ENCODE measurements at places on chromosomes 11 and 22.

GRCh38 chr11:102914238-102915043 lies 39.7 kb upstream of the MMP12 start:
- DNase-seq = peak; percentile 62

DNA sequence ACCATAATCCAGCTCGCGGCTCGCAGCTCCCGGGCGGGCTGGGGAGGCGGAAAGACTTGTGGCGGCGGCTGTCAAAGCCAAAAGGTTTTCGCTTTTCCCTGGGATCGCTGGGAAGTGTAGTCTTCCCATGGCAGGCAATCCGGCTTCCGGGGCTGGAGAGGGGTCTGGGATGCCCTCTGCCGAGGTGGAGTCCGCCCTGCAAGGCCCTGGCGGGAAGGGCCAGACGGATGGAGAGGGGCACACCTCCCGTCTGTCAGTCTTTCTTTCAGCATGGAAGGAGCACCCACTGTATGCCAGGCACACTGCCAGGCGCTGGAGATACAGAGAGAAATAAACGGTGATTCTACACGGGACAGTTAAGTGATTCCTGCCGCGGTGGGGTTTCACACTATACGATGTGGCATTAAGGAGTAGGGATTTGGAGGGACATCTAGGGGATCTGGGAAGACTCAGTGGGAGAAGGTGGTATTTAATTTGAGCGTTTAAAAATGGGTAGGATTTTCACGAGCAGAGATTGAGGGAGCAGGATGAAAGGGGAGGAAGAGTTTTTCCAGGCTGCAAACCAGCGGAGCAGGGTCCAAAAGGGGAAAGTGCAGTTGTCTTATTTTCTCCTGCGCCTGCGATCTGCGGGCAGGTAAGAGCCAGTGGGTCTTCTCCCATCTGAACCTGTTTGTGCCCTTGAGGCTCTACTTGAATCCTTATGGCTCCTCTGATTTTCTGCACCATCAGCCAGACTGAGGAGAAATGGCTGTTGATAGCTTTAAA lies at the start of gene BACE1:
Gene BACE1 (minus strand): TSS at position 60 of the 765 bp plus-strand sequence. CDS start 461 bp downstream, outside the sequence.
- peak; percentile 90 for DNase-seq

DNA sequence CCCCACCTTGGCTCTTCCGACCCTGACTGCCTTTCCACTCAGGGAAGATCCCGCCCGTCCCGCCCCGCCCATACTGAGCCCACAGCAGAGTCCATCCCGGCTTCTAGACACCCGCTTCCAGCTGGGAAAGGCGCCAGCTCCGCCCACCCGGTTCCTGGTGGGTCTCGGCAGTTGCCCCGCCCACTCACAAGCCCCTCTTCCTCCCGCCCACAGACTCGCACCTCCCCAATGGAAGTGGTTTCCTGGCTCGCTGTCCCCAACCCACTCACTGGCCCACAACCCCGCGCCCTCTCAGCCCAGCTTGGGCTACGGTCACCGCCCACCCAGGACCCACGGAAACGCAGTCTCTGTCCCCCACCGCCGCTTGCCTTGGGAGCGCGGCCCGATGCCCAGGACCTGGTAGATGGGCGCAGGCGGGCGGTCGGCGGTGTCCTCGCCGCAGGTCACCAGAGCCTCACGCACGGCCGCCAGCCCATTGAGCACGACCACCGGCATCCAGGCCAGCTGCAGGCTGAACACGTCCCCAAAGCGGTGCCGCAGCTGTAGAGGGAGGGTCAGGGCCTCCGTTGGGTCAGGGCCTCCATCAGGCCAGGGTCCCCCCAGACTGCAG lies 22.2 kb upstream of the CYP2D6 start:
- DNase-seq = no peak

- DNase-seq = peak; percentile 30
These were observed 21.2 kb upstream of the TRIM44 start for GRCh38 chr11:35641171-35641897.

- DNase-seq = no peak
These were observed 2.6 kb downstream of the C11orf21 start for GRCh38 chr11:2298795-2299761.

DNA sequence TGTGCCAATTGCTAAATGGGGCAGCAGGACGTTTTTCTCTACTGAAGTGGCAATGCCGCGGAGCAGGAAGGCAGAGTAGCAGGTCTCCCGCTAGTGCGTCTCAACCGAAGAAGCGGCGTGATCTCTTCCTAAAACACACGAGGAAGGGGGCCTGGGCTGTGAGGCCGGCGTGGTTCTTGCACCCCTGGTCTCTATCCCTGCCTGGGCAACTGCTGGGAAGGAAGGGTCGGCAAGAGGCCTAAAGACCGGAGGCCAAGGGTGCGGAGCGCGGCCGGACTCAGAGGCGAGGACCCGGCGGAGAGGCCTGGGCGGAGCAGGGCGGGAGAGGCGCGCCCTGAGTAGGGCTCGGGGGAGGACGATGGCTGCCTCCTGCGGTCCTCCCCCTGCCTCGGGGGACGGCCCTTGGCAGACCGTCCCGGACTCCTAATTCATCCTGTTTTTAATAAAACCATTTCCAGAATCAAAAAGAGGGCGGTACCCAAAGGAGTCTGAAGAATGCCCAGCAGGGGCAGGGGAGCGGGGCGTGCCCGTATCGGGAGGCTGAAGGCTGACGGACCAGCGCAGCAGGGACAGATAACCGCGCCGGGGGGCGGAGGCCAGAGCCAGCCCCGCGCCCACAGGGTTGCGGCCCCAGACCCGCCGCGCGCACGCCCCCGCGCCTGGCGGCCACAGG lies 572 bp upstream of the APLP2 start:
- DNase-seq = peak; percentile 93

- DNase-seq = no peak
These were observed 109.2 kb downstream of the MICAL3 start for GRCh38 chr22:17915188-17915587.

GRCh38 chr11:117562136-117562535 lies 234.5 kb downstream of the CEP164 start:
- no peak for DNase-seq

DNA sequence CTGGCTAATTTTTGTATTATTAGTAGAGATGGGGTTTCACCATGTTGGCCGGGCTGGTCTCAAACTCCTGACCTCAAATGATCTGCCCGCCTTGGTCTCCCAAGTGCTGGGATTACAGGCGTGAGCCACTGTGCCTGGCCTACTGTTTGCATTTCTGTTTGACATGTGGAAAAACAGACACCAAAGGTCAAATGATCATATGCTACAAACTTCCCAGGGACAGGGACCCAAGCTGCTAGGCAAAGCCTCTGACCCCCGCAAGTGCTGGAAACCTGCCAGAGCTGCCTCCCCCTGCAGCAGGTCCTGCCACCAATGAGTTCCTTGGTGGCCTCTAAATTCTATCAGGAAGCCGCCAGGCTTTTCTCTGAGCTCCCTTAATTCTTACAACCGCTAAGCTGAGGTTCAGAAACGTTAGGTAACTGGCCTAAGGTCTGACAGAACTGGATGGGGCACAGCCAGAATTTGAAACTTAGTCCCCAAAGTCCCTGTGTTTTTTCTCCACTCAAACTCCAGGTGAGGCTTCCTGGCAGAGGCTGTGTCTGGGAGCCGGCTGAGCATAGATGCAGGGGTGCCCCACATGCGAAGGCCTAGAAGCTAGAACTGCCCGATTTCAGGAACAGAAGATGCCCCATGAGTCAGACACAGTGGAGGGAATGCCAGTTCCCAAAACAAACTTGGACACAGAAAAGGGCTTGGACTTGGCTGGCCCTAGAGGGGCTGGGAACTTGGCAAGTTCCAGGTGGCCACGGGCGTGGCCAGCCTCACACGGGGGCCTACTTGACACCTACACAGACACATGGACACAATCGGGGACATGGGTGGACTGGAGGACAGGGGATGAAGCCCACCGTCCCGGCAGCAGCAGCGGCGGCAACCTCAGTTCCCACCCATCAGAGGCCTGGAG lies 7.4 kb downstream of the CSNK1E start:
- no peak for DNase-seq

- no peak for DNase-seq
These were observed 15.3 kb upstream of the GAB2 start for GRCh38 chr11:78432956-78433355.

DNA sequence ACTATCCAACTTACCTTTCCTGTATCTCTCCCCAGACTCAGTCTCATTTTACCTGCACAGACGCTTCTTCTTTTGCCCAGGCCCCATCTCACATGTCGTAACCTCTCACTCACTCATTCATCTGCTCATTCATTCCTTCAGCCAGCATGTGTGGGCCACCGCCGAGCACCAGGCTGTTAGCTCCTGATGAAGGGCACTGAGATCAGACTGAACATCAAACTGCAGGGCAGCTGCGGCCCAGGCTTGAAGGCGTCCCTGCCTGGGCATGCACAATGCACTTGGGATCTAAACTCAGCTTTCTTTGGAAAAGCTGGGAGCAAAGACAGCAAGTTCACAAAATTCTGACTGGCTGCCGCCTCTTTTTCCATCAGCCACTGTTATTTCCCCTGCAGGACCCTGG lies 1456.3 kb downstream of the BRD1 start:
- DNase-seq = no peak

DNA sequence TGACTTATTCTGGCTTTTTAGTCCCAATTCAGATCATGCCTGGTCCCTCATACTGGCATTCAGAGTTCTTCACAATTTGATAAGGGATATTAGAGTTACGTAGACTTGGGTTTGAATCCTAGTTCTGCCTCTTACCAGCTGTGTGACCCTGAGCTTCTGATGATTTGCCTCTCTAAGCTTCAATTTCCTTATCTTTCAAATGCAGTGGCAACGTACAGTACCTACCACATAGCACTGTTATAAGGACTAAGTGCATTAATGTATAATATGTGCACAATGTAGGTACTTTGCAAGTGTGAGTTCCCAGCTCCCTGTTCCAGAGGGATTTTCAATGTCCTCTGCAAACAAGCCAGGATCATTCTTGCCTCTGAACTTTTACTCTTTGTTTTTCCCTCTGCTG lies 7.3 kb downstream of the RHOG start:
- no peak for DNase-seq

GRCh38 chr11:44904261-44905020 lies 46.2 kb downstream of the TP53I11 start:
- DNase-seq = no peak

DNA sequence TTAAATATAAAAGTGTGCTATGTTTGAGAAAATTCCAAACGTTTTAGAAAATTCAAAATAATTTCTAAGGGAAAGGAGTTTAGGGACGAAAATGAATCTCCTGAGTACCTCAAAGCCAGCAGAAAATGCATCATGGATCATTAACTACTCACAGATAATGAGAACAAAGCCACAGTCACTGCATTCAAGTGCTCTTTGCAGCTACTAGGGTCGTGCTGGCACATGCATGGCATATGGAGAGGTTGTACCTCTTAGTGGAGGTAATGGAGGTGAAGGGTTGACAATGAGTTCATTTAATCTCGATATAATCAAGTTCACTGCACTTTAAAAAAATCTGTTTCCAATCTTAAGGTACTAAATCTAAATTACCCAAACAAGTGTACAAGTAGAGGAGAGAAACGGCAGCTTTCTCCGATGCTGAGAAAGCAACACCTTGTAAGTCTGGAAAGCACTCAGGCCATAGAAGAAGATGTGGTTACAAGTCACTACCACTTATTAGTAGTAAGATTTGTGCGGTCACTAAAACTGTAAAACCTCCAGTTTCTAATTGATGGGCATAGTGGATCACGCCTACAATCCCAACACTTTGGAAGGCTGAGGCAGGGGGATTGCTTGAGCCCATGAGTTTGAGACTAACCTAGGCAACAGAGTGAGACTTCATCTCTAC lies 261.1 kb upstream of the ANO3 start:
- DNase-seq = no peak

GRCh38 chr11:31645747-31646146 lies 136.2 kb downstream of the ELP4 start:
- DNase-seq = peak; percentile 88

DNA sequence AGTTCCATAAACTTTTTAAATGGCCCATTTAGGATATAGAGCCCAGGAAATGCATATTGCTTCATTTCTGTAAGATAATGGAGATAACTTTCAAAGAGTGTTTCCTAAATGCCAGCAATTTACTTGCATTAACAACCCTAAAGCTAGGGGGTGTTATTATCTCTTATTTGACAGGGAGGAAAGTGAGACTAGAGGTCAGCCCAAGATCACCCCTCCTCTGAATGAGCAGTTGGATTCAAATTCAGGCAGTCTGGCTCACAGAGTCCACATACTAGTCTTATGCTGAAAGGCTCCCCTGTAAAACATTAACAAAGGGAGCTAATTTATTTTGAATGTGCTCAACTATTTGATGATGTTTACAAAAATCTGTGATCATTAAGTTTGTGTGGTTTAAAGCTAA lies 49.9 kb upstream of the TRIM77 start:
- no peak for DNase-seq

DNA sequence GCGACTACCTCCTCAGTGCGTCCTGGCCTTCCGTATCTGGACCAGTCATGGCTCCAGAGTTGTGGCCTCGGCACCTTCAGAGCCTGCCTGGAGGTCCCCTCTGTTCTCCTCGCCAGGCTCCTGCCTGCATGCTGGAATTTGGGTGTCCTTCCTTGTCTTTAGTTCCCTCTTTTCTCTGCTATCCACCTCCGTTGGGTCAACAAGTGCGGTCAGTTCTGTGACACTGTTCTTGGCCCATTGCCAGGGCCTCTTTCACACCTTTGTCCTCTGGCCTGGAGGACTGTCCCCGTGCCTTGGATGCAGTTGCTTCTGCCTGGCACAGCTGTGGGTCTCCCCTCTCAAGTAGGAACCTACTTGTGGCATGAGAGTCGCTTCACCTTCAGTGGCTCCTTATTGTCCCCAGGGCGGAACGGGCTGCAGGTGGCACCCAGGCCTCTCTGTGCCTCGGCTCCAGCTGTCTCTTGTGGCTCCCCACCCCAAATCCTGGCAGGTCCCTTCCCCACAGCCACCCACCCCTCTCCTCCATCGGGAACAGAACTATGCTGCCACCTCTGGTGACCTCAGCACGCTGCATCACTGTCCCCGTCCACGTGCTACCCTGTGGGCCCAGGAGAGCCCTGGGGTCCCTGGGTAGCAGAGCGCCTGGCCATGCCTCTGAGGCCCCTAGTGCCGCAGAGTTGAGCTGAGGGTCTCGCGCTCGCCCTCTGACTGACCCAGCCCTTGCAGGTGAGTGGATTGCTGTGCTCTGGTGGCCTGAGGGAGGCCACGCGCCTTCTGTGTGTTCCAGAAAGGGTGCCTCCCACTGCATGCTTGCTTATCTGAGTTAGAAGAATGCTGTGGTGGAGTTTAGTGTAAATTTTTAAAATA lies 4.7 kb downstream of the DGCR8 start:
- DNase-seq = peak; percentile 17

- peak; percentile 32 for DNase-seq
These were observed 60.9 kb upstream of the HSPA8 start for GRCh38 chr11:123122852-123123251.

All from EH (cell line).